ENCODE measurements at places on chromosomes 3 and 15.

GRCh38 chr15:89888214-89888804 is 5.5 kb downstream of the AP3S2 start:
- no peak for DNase-seq

DNA sequence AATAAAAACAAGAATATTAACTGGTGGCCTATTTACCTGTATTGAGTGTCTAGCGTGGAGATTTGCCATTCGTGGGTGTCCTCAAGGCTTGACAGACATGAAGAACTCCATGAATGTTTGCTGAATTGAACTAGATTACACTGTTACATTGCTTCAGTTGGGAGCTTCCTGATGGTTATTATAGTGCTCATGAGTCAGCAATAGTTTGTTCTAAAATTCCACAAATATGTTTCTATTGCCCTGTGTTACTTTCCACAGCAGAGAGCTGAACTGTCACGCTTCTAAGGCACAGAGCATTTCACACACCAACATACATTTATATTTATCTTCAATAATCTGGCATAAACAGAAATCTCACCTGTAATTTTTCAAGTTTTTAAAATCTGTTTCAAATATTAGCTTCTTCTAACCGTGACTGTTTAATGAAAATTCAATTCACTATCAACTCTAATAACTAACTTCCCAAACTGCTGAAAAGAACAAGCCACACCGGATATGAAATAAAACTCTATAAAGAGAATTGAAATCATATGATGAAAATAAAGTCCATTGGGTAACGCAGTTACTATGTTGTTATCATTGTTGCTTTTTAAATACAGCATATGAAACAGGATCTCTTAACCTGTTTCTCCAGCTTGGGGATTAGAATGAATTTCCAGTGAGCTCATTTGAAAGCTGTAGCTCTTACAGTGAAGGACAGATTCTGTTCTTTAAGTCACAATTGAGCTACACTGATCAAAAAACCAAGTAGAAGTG is 61.2 kb upstream of the MCF2L2 start:
- no peak for DNase-seq

- DNase-seq, result peak; percentile 38
These were observed 94.2 kb upstream of the ALDH1A3 start for GRCh38 chr15:100785181-100786138.

GRCh38 chr3:134852893-134853351 is 57.9 kb downstream of the EPHB1 start:
- DNase-seq, result no peak

GRCh38 chr3:195044411-195044810 is 226.5 kb downstream of the XXYLT1 start:
- no peak for DNase-seq

GRCh38 chr3:71659864-71660591 is 65.2 kb downstream of the EIF4E3 start:
- no peak for DNase-seq

- DNase-seq, result peak; percentile 76
These were observed 18.1 kb downstream of the CSRNP1 start for GRCh38 chr3:39135170-39135805.

DNA sequence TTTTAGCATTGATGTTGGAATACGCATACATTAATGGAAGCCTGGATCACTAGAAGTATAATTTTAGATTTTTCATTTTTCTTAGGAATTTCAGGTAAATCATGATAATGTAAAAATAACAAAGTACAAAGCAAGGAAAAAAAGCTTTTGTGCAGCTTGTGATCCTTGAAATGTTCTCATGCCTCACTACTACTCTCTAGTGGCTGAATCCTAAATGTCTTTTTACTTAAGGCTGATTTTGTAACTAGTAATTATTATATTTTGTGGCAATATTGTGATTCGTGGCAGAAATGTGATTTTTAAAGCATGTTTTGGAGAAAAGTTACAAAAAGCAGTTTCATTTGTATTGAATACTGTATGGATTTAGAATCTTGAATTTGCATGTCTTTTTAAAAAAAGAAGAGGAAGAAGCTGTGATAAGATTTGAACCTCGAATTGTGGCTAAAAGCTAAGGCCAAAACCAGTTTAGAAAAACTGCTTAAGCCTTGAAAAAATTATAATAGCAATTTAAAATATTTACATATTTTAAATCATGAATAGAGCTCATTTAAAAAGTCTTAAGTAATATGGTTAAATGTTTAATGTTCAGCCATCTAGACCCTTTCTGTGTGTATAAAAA is 39.0 kb downstream of the U2SURP start:
- DNase-seq, result no peak

- DNase-seq, result peak; percentile 76
These were observed 9.5 kb downstream of the CA12 start for GRCh38 chr15:63372018-63372705.

GRCh38 chr15:36755341-36756000 is 176.0 kb downstream of the CDIN1 start:
- DNase-seq, result no peak
